ENCODE measurements at places on chromosomes 2 and 18.

DNA sequence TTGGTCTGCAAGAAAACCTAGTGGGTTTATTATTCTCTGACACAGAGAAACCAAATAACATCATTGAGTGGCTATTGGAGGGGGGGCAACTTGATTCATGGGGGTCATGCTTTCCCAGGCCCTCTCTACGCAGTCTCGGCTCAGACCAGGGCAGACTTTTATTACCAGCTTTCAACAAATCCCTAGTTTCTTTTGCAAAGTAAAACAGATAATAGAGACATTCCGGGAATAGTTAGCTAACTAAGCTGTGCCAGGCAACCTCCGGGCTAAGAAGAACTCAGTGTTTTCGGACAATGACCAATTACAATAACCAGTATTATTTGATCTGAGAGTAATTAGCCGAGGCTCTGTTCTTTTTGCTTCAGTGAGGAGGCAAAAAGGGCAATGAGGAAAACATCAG lies 66.3 kb downstream of the CDK15 start:
- no peak for DNase-seq

DNA sequence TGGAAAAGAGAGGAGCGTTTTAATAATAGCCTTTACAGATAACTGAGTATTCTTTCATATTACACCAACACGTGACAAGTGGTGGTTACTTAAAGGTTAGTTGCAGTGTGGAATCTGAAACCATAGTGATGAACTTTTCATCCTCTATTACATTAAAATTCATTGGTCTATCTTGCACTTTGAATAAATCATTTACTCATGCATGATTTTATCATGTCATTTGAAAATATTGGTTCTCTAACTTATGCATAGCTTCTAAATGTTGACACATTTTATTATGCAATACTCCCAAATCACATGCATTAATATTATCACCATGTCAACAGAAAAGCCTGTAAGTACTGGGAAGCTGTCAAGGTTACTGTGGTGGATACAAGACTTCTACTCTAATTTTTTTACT lies 1432.2 kb downstream of the LRP1B start:
- no peak for DNase-seq

DNA sequence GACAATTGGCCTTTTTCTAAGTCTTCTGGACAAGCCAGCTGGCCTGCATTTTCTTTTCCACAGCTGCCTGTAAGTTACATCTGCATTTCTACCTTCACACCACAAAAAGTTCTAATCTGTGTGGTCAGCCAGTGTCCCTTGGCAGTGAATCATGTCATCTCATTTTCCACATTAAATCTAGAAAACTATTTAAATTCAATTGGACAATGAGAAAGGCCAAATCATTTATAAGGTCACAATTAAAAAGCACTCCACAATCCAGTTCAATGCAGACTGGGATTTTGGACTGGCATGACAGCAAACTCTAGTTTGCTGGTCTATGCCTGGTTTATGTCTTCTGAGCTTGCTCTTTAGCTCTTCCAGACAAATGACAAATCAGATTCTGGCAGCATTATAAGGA lies 494.2 kb upstream of the SPHKAP start:
- DNase-seq, result peak; percentile 48

GRCh38 chr2:238069021-238069709 lies 8.4 kb downstream of the SCLY start:
- DNase-seq, result no peak

- DNase-seq, result no peak
Observed at GRCh38 chr2:240872317-240873097, 3.9 kb downstream of the AGXT start.

Data from GM23248 (cell line).